Stimulated activated CD4-positive, alpha-beta T cell treated with anti-CD3 and anti-CD28 coated beads, TNF-alpha, amount 100 ng/mL, for 24 hours (primary cell): ENCODE measurements at places on chromosomes 7 and 10.

- DNase-seq, result no peak
These were observed 74.5 kb downstream of the PRKAG2 start for GRCh38 chr7:151802469-151802846.

GRCh38 chr10:70493660-70494234 is 15.2 kb downstream of the PALD1 start:
- no peak for DNase-seq

GRCh38 chr7:90645784-90646183 is 49.7 kb downstream of the CDK14 start:
- no peak for DNase-seq

DNA sequence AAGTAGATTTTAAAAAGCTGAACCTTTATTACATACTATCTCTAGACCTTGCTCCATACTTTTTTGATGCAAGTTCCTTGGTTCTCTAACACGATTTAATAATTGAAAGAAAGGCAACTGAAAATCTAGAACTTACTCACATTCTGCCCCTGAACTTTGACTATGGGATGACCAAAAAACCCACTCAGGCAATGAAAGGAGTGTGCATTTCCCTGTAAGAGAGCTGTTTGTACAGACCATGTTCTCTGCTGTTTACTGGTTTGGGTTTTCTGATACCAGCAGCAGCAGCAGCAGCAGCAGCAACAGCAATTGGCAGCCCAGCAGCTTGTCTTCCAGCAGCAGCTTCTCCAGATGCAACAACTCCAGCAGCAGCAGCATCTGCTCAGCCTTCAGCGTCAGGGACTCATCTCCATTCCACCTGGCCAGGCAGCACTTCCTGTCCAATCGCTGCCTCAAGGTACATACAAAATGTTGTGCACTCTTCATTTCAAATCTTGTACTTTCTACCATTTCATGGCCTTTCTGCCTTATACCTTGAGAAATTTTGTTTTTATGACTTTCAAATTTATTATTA is 216.7 kb downstream of the FOXP2 start:
- no peak for DNase-seq

DNA sequence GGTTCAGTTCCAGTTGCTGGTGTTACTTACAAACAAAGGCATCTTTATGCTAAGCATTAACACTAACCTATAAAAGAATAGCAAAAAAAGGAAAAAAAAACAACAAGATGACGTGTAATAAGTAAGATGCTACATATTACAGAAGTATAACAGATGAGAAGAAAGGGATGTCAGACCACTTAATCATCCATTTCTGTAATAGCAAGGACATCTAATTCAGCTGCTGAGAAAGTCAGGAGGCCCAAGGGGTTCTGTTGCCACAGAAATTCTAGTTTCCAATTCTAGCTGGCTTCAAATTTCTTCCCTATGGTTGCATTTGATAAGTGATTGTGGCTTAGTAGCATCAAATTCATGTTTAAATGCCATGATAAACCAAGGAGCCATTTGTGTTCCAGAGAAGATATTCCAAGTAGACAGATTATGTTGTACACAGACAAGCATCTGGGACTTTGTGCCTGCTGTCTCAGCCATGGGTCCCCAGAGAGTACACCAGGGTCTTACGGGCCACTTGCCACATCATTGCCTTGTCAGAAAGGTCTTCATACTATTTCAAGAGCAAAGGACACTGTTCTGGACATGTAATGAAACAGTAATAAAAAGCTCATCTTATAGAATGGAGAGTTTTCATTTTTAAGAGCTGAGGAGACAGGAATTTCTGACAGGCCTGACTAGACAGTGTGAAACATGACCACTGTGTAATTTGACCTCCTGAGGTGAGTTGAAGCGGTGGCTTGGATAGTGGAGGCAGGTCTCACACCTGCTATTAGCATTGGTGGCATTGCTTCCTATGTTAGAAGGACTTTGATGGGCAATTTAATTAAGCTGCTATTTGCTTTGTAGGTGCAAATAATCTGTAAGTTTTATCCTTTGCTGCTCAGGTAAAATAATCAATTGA is 4.2 kb upstream of the ASB4 start:
- no peak for DNase-seq

- no peak for DNase-seq
These were observed 80.7 kb upstream of the PPP1R3C start for GRCh38 chr10:91713461-91714072.

- no peak for DNase-seq
These were observed 459.0 kb upstream of the STEAP1 start for GRCh38 chr7:89695241-89695640.

DNA sequence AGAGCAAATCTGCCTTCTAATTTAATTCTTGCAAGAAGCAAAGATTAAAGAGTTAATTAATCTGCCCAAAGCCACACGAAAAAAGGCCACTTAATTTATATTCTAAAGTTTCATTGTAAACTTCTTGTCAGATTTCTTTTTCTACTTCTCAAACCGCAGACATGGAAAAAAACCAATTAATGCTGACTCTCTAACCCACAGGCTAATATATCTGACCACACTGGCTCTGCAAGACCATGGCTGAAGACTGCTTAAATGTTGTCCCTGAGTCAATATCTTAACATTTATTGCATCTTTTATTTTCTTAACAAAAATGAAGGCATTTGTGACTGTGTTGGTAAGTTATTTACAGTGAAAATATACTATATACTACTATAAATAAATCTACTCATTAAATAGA is 234.0 kb upstream of the SP8 start:
- no peak for DNase-seq

DNA sequence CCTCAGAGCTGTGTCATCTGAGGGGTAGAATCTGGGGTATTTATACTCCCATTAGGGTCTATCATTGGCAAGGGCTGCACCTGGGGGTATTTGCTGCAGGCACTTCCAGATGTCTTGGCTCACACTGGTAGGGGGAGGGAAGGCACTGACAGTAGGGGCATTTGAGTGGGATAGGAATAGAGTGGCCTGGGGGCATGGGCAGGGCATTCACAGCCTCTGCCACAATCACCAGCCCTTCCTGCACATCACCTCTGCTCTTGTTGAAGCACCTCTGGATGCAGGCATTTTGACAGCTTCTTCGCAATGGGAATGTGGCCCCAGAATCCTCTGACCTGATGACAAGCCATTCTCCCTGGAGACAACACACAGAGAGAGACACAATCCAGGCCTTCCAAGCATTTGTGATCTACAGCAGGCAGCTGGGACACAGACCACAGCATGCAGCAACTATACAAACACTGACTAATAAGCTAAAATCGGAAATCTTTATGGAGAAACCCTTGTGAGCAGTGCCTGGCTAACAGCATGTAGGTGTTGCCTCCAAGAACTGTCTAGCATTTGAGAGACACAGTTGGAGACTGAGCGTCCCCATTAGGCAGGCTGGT is 178.5 kb downstream of the KCNMA1 start:
- DNase-seq, result no peak

DNA sequence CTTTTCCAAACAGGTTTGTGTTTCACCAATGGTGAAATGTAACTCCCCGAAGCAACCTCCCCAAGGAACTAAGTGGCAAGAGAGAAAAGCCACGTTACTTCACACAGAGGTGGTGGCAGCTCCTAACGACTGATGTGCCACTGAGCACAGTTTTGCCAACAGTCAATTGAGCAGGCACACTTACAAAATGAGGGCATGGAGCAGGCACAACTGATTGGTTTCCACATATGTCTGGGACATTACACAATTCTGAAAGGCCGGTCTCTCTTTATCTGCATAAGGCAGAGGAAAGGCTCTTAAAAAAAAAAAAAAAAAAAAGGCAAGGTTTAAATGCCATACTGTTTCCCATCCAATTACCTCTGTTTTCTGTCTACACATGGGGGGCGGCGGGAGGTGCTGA is 86.7 kb downstream of the GFRA1 start:
- DNase-seq, result no peak

DNA sequence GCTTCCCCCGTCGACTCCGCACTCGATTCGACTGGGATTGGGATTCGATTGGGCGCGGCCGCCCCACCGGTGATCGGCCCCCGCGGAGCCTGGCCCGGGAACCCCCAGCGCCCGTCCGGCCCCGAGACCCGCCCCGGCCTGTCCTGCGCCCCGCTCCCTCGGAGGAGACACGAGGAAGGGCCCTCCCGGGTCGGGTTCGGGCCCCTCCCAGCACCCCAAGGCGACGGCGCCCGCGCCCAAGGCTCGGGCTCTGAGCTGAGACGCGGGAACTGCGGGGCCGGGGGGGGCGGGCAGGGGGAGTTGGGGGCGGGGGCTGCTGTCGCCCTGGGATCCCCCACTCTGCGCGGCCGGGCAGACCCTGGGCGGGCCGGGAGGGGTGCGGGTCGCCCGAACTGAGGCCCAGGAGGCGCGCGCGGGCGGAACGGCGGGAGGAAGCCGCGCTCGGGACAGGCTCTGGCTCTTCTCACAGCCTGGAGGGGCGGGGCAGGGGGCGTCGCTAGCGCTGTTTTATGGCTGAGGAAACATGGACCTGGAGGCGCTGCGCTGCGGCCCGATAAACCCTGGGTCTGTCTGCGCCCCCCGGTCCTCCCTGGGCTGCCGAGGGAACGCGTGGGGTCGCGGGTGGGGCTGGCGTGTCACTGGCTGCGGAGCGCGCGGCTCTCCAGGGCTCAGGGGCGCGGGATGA is 1.7 kb upstream of the NKX6-2 start:
- DNase-seq, result no peak

DNA sequence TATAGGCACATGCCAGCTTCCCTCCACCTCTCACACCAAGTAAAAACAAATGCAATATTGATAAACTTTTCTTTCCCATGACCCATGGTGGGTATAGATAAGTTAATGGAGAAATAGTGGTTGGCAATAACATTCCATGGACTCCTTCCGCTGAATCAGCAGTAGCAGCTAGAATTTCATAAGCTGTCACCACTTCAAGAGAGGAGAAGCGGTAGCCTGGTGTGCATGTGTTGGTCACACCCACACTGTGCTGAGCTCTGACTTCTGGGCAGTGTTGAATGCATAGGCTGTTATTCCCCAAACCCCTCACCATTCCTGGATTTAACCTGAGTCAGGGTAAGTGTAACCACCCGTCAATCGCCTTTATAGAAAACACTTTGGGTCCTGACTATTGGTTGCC is 32.5 kb upstream of the BMPER start:
- no peak for DNase-seq

GRCh38 chr7:130405003-130405402 is 24.7 kb downstream of the CPA1 start:
- no peak for DNase-seq

GRCh38 chr7:152142976-152143595 is 117.6 kb downstream of the GALNT11 start:
- no peak for DNase-seq

GRCh38 chr10:14191871-14192270 is 138.9 kb downstream of the FRMD4A start:
- DNase-seq, result no peak

- DNase-seq, result no peak
These were observed 39.7 kb downstream of the MALSU1 start for GRCh38 chr7:23338863-23339262.

DNA sequence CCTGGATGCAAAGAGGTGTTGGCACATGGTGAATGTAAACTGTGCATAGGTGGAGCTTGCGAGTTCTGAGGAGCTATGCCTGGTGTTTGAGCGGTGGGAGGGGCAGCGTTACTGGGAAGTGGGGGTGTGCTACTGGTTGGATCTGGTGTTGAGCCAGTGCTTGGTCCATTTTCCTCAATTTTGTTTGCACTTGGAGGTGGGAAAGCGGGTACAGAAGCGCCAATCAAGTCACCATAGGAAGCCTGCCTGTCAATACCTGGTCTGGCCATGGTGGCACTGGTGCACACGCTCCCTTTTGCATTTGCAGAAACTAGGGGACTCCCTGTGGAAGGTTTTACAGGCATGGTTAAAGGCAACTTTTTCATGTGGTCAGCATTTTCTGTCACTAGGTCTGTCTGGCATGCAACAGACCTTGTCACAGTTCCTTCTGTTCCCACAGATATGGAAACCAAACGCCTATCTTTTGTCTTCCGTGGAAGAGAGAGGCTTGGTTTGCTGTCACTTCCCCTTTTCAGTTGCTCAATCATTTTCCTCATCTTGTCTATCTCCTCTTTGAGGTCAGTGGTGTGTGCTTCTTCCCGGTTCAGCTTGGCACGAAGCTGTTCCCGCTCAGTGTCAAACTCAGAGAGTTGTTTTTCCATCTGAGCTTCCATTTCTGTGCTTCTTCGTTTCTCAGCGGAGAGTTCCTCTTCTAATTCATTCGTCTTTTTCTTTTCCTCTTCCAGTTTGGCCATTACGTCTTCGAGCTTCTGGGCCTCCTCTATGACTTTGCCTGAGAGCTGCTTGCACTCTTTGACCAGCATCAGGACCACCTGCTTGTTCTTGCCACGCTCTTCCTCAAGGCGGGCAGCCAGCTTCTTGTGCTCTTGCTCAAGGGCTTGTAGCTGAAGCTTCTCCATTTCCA is 81.1 kb downstream of the CTTNBP2 start:
- DNase-seq, result no peak

DNA sequence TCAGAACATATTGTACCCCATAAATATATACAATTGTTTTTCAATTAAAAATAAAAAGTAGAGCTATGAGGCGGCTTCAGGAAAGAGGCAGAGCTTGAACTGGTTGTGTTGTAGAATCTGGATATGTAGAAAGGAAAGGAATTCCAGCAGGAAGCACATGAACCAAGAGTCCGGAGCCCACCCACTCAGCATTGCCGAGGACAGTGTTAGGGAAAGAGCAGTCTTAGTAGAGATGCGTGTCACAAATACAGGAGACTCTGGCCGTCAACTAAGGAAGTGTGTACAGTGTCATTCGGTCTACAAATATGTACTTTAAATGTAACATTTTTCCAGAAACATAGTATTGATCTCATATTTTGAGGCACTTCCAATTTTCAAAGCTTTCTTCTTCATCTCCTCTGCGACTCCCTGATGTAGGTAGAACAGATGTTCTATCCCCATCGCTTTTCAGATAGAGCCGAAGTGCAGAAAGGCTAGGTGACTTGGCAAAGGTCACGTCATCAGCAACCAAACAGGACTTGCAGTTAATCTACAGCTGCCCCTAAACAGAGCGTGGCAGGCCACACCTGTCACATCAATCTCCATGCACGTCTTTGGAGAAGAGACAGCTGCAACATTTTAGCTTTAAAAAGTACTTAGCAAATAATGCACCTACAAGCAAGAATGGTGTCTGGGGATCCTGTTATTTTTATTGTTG is 25.3 kb upstream of the GJD4 start:
- no peak for DNase-seq

DNA sequence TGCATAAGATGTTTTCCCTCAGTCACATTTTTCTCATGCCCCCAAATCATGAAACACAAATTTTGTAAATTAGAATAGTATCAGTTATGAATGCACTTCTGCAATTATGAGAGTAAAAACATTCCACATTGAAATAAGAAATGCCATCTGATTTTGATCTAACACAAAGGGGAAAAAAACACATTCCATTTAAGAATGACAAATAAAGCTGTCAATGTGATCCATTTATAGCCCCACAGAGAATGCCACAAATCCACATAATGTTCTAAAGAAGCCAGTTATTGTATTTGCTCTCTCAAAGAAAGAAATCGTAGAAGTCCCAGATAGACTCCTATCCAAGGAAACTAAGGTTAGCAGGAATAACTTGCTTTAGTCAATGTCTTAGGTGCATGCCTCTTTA is 48.7 kb upstream of the RHOBTB1 start:
- DNase-seq, result no peak

- no peak for DNase-seq
These were observed 4.7 kb upstream of the IGF2BP3 start for GRCh38 chr7:23474829-23475575.

- no peak for DNase-seq
These were observed 65.3 kb upstream of the NPTX2 start for GRCh38 chr7:98551611-98552273.
